Stimulated activated CD8-positive, alpha-beta memory T cell treated with anti-CD3 and anti-CD28 coated beads, Interleukin-7, amount 100 ng/mL, for 1 hour (primary cell): ENCODE measurements at places on chromosomes 1 and 21.

DNA sequence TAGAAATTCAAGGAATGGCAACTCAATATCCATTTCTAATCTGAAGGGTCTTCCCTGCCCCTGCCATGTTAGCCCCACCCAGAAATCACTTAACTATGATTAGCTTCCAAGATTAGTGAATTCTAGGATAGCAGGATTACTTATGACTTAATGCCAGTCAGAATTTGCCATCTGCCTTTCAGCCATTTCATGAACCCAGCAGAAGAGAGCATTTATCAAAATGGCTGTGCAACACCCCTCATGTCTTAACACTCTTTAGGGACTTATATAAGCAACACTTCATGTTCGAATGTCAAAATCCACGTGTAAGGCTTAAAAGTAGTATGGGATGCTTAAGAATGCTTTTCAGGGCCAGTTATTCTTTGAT, 288.5 kb downstream of the NFIA start:
- DNase-seq: no peak

- no peak for DNase-seq
Measured at GRCh38 chr1:180229483-180230415, at the start of gene LHX4. LHX4 (plus strand) TSS chr1:180230264; CDS start chr1:180230530, 266 bp downstream.

GRCh38 chr1:169565335-169566271, 20.7 kb downstream of the F5 start:
- no peak for DNase-seq

GRCh38 chr1:68221980-68222373, 10.3 kb downstream of the WLS start:
- no peak for DNase-seq

- DNase-seq: no peak
Measured at GRCh38 chr1:94866164-94866807, 46.1 kb downstream of the SLC44A3 start.

GRCh38 chr1:239537795-239538194, 151.4 kb downstream of the CHRM3 start:
- no peak for DNase-seq

DNA sequence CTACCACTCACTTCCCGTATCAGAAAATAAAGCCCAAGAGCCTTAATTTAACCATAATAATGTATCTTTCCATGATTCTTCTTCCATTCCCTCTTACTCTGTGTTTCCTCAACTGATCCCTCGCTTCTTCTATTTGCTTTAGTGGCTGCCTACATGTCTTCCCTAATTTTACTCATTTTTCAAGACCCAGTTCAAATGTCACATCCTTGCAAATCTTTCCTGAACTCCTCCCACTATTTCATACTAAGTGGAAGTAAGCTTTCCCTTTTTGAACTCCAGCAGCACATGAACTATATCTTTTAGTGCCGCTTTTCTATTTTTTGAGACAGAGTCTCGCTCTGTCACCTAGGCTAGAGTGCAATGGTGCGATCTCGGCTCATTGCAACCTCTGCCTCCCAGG, 3.8 kb upstream of the NFYC start:
- no peak for DNase-seq

- no peak for DNase-seq
Measured at GRCh38 chr1:147245129-147245528, 2.6 kb downstream of the CHD1L start.

DNA sequence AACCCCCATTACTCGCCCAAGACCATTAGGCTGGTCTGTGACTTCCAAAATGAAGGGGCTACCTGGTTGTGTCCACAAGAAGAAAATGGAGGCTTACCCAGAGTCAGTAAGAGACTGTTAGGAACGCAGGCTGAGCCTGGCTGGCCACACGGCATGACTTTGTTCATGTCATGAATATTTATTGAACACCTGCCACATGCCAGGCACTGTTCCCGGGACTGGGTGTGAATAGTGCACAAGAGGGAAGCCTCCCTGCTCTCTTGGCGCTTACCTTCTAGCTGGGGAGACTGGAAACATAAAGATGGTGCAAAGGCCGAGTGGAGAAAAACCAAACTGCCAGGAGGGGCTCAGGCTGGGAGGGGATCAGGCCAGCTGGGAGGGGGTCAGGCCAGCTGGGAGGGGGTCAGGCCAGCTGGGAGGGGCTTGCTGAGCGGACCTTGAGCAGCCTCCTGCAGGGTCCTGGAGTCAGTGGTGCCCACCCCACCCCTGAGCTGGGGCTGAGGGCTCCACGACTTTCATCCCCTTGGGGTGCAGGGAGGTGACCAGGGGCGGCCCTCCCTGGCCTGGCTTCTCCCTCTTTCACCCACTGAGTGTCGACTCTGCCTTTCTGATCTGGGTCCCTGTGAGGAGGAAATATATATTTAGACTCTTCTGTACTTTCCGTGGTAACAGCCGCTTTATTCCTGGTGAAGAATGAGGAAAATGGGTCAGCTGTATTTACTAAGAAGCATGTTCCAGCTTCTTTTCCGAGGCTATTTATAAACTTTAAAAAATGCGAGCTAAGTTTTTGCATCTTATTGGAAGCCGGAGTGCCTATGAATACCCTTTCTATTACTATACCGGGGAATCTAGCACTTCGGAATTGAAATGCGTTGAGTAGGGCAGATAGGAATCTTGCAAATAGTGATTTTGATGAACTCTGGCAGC, 139.0 kb downstream of the CAMTA1 start:
- no peak for DNase-seq

GRCh38 chr1:82110366-82111254, 309.9 kb downstream of the ADGRL2 start:
- DNase-seq: no peak

DNA sequence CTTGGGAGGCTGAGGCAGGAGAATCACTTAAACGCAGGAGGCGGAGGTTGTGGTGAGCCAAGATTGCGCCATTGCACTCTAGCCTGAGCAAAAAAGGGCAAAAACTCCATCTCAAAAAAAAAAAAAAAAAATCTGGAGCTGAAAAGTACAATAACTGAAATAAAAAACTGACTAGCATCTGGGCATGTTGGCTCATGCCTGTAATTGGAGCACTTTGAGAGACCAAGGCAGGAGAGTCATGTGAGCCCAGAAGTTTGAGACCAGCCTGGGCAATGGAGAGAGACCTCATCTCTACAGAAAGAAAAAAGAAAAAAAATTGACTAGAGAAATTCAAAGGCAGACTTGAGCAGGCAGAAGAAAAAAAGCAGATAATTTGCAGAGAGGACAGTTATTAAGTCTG, 18.1 kb downstream of the CLDN19 start:
- no peak for DNase-seq

DNA sequence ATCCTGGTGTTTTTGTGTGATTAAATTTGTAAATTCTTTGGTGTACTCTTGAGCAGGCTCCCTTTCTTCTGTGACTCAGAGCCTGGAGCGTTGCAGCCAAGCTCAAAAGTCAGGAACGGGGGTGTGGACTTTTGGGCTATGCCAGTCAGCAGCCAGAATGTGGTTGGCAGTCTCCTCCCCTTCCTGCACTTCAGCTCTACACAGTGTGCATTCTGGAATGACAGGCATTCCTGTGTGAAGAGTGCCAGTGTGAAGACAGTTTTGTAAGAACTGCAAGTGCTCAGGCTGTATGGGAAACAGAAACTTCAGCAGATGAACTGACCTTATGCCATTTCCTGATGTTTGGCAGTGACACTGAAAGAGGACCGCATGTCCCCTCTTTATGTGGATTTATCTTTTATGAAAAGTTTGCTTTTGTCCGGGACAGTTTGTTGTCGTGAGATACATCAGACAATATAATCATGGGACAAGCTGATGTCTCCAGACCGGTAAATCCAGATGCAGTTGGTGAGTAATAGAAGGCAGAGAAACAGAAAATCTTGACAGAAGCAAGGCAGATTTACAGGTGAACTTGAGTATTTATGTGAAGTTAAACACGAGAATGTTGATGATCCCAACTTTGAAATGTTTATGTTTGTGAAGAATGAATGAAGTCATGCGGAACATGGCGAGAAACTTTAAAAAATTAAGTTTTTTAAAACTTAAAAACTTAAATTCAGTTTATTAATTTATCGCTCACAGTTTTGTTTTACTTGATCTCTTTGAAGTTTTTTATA, 67.7 kb upstream of the RCC1 start:
- DNase-seq: no peak

DNA sequence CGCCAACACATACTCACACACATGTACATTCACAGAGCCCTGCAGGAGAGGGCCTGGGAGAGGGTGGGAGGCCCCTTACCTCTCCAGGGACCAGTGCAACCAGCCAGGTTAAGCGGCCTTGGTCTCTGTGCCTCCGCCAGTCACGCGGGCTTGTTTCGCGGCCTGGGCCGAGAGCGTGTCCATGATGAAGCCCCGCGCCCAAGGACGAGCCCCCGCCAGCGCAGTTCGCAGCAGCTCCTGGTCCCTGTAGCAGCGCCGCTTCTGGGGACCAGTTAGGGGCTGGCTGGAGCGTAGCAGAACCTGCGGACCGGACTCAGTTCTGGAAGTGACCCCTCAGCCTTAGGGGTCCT, 7.3 kb upstream of the FAM167B start:
- DNase-seq: no peak

DNA sequence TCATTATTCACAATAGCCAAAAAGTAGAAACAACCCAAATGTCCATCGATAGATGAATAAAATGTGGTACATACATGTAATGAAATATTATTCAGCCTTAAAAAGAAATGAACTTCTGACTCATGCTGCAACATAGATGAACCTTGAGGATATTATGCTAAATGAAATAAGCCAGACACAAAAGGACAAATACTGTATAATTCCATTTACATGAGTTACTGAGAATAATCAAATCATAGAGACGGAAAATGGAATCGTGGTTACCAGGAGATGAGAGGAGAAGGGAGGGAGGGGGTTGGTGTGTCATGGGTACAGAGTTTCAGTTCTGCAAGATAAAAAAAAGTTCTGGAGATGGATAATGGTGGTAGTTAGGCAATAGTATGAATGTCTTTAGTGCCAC, 184.1 kb downstream of the PSMG1 start:
- no peak for DNase-seq

DNA sequence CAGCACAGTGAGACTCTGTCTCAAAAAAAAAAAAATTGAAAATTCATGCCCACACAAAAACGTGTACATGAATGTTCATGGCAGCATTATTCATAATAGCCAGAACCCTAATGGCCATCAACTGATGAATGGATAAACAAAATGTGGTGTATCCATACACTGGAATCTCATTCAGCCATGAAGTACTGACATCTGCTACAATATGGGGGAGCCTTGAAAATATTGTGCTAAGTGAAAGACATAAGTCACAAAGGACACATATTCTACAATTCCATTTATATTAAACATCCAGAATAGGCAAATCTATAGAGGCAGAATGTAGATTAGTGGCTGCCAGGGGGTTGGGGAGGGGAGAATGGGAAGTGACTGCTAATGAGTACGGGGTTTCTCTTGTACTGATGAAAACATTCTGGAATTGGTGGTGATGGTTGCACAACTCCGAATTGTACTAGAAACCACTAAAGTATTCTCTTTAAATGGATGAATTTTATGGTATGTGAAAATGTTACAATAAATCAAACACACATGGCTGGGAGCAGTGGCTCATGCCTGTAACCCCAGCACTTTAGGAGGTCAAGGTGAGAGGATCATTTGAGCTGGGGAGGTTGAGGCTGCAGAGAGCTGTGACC, 33.0 kb upstream of the KCNN3 start:
- DNase-seq: no peak

DNA sequence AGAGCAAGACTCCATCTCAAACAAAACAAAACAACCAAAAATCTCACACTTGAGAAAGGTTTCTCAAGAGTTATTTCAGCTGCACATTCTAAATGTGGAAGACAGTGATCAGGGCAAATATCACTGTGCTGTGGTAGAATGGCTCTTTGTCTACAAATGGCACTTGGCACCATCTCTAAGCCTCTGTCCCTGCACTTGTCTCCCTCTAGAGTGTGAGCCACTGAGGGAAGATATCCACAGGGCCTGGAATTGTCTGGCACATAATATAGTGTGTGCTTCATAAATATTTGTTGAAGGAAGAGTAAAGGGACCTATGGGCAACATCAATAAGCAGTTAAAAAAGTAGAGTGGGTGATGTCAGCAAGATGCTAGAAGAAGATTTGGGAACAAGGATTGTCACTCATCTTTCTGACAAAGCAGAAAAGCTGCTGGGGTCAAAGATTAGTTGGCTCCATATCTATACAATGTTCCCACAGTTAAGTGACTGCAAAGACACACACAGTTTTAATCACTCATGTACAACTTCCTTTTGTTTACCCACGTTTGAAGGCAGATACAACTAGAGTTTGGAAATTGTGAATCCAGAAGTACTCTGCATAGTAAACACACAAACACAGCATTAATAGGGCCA, 19.1 kb downstream of the CD101 start:
- DNase-seq: no peak

GRCh38 chr21:28550057-28550825, 442.4 kb downstream of the LTN1 start:
- DNase-seq: no peak

GRCh38 chr1:81069856-81070255, 730.9 kb upstream of the ADGRL2 start:
- no peak for DNase-seq

DNA sequence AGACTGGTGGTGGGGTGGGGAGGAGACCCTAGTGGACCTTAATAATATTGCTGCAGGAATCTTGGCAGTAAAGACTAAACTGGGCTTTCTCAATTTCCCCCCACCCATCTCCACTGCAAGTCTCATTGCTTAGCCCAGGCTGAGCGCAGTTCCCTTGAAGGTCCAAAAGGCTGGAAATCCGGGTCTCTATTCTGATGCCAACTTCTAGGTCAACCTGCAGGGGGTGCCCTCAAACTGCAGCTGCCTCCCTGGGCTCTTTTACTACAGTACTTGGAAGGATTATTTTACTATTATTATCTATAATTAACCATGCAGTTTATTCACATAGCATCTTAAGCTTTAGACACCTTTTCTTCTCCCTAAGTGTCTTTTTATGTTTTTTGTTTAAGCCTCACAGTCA, 85.4 kb upstream of the WARS2 start:
- DNase-seq: no peak

- DNase-seq: no peak
Measured at GRCh38 chr1:87565861-87566260, 237.2 kb downstream of the LMO4 start.

DNA sequence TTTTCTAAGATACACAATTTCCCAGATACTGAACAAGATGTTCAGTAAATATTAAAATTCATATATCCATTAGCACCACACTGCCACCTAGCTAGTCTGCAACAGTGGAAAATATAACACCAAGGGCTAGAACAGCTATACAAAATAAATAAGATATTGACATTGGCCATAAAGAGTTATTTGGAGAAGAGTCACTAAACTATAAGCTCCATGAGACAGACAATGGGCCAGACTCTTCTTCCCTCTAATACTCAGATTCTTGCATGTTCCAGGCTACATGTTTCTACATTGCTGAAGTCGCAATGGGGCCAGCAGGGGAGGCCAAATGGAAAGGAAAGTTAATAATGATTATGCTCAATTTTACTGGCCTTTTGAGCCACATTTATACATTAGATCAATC, 21.5 kb downstream of the SPATA6 start:
- DNase-seq: no peak

DNA sequence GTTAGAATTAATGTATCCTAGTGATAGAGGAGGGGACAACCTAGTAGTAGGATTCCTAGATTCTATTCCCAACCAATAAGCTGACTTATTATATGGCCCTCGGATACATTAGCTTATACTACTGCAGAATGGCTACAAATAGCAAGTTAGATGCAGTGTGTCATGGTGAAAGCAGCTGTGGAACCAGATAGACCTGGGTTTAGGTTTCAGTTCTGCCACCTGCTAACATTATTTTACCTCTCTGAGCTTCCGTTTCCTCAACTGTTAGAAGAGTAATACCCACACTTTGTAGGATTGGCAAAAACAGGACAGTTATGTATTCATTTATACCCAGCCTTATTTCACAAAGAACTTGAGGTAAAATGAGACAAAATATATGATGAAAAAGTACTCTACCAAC, 21.6 kb upstream of the MAGOH start:
- DNase-seq: no peak
